CD4-positive, alpha-beta T cell treated with Interleukin-6 at 100 ng/mL for 8 hours (primary cell): ENCODE measurements at places on chromosomes 4 and X.

DNA sequence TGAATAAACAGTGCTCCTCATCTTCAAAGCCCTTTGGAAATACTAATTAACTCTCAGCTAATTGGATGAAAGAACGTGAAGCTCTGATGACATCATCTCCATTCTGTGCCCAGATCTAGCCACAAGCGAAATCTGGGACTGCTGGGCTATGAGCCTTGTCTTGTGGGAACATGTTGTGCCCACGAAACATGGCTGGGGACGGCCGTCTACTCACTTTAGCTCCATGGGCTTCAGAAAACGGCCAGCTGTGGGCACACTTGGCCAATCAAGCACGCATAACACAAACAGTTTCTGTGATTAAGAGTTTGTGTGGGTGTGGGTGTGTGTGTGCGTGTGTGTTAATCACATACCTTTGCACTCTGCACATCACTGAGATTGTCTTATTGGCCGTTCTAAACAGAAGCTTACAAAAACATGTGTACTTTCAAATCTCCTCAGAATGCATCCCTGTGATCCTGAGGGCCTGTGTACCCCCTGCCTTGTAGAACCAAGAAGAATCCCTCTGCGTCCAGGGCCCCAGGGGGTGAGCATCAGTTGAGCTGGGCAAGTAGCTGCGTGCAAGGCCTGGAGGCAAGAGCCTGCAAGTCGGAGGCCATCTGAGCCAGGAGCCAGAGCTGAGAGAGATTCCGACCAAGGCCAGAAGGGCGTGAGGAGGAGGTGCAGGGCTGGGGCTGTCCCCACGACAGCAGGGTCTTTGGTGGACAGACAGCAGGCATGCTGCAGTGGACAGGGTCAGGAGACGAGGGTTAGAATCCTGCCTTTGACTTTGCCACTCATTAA lies 18.7 kb upstream of the ZNF185 start:
- no peak for DNase-seq

GRCh38 chrX:51404445-51404844 lies 71.8 kb downstream of the NUDT10 start:
- DNase-seq = no peak

- no peak for DNase-seq
Measured at GRCh38 chrX:38968344-38969216, 167.3 kb downstream of the MID1IP1 start.

GRCh38 chr4:162874748-162875147 lies 291.9 kb downstream of the NAF1 start:
- no peak for DNase-seq

DNA sequence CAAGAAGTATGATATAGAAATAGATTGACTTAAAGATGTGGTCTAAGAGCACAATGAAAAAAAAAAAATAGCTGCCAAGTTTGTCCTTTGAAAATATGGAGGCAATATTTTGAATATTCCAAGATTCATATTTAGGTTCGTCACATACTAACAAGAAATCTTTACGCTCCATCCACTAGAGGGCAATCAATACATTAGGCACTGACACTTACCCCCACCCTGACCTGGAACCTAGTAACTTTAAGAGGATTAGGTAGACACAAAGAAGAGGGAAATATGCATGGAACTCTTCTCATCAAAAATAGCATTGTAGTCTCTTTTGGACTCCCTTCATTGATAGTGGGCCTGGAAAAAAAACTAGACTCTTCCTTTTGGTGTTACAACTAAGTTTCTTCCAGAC lies 1108.1 kb downstream of the PCDH19 start:
- no peak for DNase-seq

DNA sequence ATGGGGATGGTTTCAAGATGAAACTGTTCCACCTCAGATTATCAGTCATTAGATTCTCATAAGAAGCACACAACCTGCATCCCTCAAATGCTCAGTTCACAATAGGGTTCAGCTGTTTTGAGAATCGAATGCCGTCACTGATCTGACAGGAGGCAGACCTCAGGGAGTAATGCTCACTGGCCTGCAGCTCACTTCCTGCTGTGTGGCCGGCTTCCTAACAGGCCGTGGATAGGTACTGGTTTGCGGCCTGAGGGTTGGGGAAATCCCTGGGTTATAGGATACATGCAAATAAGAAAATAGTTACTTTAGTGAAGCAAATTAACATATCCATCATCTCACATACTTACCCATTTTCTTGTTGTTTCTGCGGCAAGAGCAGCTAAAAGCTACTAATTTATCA lies 160.4 kb downstream of the MAD2L1 start:
- no peak for DNase-seq

- no peak for DNase-seq
Measured at GRCh38 chr4:20195071-20195885, 56.4 kb upstream of the SLIT2 start.

DNA sequence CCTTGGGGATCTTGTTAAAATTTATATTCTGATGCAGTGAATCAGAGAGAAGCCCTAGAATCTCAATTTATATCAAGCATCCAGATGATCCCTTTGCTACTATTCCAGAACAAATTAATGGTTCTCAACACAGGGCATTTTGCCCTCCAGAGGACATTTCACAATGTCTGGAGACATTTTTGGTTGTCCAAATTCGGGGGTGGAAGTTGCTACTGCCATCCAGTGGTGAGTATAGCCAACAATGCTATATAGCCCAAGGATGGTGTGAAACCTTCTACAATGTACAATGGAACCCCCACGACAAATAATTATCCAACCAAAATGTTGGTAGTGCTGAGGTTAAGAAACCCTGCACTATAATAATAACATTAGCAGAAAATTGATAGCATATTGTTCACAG lies 2440.0 kb downstream of the PCDH7 start:
- no peak for DNase-seq

- no peak for DNase-seq
Measured at GRCh38 chrX:113157496-113157895, 316.9 kb upstream of the AMOT start.

DNA sequence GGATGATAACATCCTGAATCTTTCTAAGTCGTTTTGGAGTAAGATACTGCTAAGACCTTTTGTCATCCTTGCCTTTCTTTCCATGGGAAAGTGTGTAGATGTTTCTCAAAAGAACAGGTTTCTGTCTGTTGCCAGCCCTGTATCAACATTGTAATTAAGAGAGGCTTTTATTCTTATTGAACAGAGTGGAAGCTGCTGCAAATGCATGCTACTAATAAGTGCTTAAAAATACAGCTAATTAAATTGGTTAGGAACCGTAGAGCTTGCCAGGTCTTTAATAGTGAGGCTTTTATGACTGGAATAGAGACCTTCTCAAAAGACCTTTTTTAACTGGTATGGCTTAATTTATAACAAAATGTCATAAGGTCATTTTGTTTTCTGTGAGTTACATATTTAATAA lies 34.4 kb downstream of the INTU start:
- no peak for DNase-seq

DNA sequence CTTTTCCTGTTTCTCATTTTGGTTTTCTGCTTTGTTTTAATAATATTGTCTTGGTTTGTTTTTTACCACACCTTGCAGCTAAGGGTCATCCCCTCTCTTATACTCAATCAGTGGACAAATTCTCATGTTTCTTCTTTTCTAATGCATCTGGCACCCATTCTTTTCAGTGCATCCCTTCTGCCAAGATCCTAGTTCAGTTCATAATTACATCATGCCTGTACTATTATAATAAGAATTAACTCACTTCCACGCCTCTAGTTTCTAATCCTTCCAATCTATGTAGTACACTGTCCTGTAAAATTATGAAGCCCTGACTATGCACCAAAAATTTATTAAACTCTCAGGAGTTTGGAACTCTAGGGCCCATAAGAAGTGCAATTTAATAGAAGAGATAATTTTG lies 126.1 kb downstream of the FAT4 start:
- DNase-seq = no peak

DNA sequence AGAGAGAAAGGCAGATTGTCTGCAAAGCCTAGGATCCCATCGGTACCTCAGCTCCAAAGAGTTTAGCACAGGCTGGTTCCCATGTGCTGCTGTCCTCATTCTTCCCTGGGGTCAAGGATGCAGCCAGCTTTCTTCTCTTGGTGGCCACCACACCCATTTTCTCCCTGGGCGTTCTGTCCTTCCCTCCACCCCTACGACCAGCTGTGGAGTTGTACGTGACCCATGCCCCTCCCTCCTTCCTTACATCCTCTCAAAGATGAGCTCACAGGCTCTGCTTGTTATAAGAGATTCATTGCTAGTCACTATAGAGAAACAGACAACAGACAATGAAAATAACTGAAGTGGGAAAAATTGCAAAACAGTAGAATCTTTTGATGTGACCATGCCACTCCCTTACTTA lies 74.0 kb upstream of the KLF3 start:
- no peak for DNase-seq

- DNase-seq = no peak
Measured at GRCh38 chr4:156255230-156256007, 301.8 kb upstream of the CTSO start.

DNA sequence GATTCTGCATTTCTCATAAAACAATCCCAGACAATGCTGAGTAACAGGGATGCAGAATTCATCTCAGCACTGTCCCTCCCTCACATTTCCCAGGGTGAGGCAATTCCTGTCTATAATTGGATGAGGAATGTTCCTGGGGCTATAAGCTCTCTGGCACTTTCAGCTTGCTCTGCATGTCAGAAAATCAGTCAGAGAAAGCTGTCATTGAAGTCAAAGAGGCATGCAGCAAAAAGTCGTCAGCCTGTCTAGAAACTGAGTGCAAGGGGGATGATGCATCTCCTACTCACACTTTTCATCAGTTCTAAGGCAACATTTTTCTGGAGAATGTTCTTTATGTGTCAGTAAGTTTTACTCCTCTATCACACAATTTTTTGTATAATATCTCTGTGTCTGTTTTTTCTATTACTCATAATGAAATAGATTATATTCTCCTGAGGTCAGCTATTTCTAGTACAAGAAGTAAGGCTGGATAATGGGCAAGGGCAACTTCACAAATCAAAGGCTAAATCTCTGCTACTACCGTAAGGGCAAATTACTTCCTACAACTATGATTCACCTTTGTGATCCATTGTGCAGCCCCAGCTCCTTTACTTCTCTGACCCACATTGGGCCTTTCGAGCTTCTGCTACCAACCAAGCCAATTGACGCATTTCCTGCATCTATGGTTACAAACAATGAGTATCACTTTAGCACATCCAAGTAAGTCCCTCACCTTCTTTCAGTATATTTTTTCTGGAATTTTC lies 56.0 kb downstream of the TASL start:
- no peak for DNase-seq

DNA sequence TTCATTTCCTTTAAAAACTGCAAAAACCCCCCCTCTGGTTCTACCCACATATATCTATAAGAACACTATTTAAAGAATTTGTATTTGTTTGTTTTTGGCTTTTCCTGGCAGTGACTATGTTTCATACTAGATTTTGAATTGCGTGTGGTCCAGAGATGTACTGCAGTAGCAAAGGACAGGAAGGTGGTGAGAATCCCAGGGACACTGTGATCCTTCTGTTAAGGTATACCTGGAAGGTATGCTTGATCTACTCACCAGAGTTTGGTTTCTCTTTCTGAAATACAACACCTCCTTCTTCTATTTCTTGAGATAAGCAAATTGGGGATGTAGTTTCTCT lies 129.6 kb upstream of the RASGEF1B start:
- DNase-seq = no peak

DNA sequence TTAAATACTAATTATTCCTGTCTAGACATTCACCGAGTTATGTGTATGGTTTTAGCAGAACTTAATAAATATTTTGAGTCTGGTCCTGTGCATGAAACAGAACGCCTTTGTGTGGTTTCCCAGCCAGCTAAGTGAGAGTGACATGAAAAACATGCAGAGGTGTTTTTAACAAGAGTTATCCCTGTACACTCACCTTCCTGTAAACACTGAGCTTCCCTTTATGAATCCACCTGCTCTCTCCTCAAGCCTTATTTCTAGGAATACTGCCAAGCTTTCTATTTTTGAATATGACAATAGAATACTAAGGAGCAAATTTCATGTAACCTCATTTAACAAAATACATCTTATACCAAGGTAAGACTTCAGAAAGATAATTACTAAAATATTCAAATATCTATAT lies 270.3 kb upstream of the CTSO start:
- DNase-seq = no peak

- DNase-seq = no peak
Measured at GRCh38 chrX:136041254-136041812, 56.1 kb downstream of the SLC9A6 start.

- DNase-seq = no peak
Measured at GRCh38 chrX:45557387-45557786, 356.7 kb upstream of the DIPK2B start.

- DNase-seq = no peak
Measured at GRCh38 chr4:7310451-7310850, 118.1 kb downstream of the SORCS2 start.

GRCh38 chr4:127211650-127212560 lies 420.9 kb upstream of the INTU start:
- DNase-seq = no peak

- DNase-seq = no peak
Measured at GRCh38 chr4:119598521-119598920, 30.1 kb downstream of the PDE5A start.

DNA sequence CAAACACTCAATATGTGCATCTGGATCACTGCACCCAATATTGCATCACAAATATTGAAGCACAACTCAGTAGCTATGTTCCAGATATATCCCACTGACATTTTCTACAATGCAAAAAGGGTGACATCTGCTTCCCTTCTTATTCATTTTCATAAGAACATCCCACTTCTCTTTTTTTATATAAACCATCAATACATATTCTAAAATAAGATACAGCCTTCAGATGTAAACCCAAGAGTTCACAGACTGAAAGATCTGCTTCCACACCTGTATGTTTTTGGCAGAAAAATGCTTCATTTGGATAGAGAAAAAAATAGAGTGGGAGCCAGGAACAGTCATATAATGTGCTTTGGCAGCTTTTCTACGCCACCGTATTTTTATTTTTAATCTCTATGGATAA lies 815.6 kb upstream of the ADGRL3 start:
- no peak for DNase-seq

- no peak for DNase-seq
Measured at GRCh38 chr4:81740487-81740886, 268.8 kb upstream of the RASGEF1B start.

- DNase-seq = no peak
Measured at GRCh38 chrX:16196829-16197228, 29.5 kb downstream of the MAGEB17 start.

DNA sequence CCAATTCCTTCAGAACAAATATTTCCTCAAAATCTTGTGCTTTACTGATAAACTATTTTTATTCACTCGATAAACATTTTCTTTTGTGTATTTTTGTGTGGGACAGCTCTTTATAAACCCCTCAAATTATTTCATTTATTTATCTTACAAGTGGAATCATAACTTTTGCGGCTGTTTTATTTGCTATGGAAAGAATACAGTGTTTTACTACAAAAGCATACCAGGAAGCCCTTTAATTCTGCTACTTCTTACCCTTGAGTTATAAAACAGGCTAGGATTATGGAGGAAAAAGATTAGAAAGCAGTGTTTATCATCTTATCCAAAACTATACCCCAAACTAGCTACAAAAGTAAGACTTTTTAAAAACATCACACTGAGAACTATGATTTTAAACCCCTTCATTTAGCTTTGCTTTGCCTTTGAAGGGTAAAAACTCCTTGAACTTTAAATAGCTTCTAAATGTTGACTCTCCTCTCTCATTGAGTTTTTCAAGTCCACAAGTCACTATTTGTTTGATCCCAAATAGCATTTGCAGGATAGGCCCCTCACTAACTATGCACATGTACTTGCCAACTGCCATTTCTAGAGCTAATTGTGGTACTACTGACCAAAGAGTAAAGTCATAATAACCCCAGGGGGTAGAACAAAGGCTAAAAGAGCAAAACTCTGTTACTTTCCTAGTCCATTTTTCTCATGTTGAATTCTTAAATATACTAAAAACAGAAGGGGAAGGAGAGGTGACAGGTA lies 45.8 kb upstream of the SGMS2 start:
- no peak for DNase-seq

- peak; percentile 45 for DNase-seq
Measured at GRCh38 chr4:53929955-53930798, 134.2 kb downstream of the CHIC2 start.
